Vagina (tissue), 2 donors: ENCODE measurements at places on chromosomes 2 and 18.

DNA sequence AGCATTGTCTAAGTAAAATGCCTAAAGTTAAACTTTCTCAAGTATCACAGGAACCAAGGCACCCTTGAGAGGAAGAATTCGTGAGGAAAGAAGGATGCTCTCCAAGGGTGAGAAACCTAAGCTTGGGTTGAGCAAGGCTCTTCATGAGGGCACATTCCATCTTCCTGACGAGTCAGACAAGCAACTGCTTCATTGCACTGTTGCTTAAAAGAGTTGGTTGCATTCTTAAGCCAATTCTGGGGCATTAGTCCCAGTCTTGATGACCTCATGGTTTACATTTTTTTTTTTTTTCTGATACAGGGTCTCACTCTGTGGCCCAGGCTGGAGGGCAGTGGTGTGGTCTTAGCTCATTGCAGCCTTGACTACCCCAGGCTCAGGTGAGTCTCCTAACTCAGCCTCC, 237.5 kb downstream of the ACTR3 start:
- H3K4me3 ChIP-seq, result no peak overlapping the region
- H3K27ac ChIP-seq, result no peak overlapping the region
- H3K27me3 ChIP-seq, result no peaks in the 10 kb centered on the region
- H3K36me3 ChIP-seq, result no peaks in the 10 kb centered on the region
- H3K4me1 ChIP-seq, result no peaks in the 10 kb centered on the region

GRCh38 chr2:235160281-235160810, 208.5 kb downstream of the SH3BP4 start:
- no peak overlapping the region for H3K27ac ChIP-seq
- H3K27me3 ChIP-seq, result no peaks in the 10 kb centered on the region
- H3K4me1 ChIP-seq, result no peaks in the 10 kb centered on the region
- DNase-seq, result no peak

- no peaks in the 10 kb centered on the region for H3K36me3 ChIP-seq
- no peaks in the 10 kb centered on the region for H3K27me3 ChIP-seq
- H3K27ac ChIP-seq, result no peak overlapping the region
- DNase-seq, result no peak
These were observed 634 bp upstream of the CNDP1 start for GRCh38 chr18:74533666-74534065.

DNA sequence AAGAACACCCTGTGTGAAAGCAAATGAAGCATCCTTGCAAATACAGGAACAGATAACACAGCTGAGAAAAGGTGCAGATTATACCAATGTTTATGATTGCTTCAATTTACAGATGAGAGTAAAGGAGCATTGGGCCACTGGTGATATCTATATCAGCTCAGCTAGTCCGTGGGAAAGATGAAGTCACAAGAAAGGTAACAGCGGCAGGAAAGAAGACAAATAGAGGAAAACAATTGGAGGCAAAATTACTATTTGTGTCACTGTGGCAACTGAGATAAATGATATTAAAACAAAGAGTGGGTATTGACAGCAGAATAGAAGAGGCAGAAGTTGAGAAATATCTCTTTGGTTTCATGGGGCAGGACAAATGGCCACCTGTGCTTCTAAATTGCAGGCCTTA, 121.2 kb upstream of the CAVIN2 start:
- H3K4me3 ChIP-seq, result no peak overlapping the region
- H3K36me3 ChIP-seq, result no peaks in the 10 kb centered on the region
- H3K27ac ChIP-seq, result no peak overlapping the region
- H3K27me3 ChIP-seq, result no peaks in the 10 kb centered on the region
- H3K4me1 ChIP-seq, result no peaks in the 10 kb centered on the region

DNA sequence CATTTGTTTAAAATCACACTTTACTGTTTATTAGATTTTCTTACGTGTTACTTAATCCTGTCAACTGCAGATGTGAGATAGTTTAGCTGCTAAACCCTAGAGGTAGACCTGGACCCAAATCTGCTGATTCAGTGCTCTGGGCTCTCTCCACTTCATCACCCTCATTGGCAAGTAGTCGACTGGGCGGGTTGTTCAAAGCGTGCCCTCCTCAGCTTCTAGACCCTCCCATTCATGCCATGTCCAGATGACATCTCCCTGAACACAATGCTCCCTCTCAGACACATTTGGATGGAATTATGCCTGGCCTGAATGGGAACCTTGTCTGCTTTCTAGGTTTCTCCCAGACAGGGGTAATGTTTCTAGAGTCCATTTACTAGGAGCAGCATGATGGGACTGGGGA, 43.7 kb downstream of the RPIA start:
- no peak overlapping the region for H3K4me3 ChIP-seq
- H3K4me1 ChIP-seq, result peaks cover 4% of the 10 kb centered on the region
- H3K27ac ChIP-seq, result no peak overlapping the region
- no peaks in the 10 kb centered on the region for H3K27me3 ChIP-seq

GRCh38 chr2:70995426-70995729, 705 bp upstream of the TEX261 start:
- H3K4me3 ChIP-seq, result peak overlapping the region; percentile 99
- peaks cover 26% of the 10 kb centered on the region for H3K4me1 ChIP-seq
- DNase-seq, result no peak
- peak overlapping the region; percentile 88 for H3K27ac ChIP-seq
- H3K27me3 ChIP-seq, result no peaks in the 10 kb centered on the region

DNA sequence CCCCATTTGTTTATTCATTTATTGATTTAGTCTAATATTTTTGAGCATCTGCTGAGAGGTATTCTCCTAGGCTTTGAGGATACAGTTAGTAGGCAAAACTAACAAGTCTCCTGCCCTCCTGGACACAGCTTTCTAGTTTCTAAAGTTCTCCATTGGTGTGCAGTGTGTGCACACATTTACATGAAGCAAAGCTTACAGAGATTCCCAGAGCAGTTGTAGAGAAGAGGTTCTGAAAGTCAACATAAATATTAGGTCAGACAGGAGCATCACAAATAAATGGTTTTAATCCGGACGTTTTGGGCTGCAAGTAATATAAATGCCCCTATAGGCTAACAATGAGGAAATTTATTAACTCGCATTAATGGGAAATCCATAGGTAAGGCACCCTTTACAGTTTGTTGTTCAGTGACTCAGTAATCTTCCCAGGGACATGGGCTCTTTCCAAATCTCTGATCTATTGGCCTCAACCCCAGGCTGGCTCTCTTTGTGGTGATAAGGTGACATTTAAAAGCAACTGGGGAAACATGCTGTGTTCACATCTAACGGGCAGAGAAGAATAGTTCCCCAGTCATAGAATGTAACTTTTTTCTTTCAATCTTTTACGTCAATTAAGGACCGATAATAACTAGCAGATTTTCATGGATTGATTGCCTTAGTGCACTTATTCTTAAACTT, 407.2 kb downstream of the PTPRM start:
- H3K36me3 ChIP-seq, result no peaks in the 10 kb centered on the region
- DNase-seq, result no peak
- H3K4me3 ChIP-seq, result no peak overlapping the region

DNA sequence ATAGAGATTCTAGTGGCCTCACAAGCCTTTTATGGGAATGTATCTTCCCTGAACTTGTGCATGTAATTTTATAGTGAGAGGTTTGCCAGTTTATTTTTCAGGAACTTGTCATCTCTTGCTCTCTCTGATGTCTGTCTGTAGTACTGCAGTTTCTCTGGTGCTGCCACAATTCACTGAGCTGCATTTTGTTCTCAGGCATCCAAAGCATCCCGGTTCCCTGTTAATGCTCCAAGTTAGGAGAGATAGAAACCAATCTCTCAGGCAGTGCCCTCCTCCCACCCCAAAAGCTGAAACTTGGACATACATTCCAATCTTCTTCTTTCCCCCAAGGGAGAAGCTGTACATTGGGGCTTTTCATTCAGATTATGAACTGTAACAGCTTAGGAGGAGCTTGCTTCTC, 30.1 kb upstream of the GRB14 start:
- no peak overlapping the region for H3K27ac ChIP-seq
- no peaks in the 10 kb centered on the region for H3K4me1 ChIP-seq
- DNase-seq, result no peak
- no peaks in the 10 kb centered on the region for H3K36me3 ChIP-seq
- H3K27me3 ChIP-seq, result no peaks in the 10 kb centered on the region

DNA sequence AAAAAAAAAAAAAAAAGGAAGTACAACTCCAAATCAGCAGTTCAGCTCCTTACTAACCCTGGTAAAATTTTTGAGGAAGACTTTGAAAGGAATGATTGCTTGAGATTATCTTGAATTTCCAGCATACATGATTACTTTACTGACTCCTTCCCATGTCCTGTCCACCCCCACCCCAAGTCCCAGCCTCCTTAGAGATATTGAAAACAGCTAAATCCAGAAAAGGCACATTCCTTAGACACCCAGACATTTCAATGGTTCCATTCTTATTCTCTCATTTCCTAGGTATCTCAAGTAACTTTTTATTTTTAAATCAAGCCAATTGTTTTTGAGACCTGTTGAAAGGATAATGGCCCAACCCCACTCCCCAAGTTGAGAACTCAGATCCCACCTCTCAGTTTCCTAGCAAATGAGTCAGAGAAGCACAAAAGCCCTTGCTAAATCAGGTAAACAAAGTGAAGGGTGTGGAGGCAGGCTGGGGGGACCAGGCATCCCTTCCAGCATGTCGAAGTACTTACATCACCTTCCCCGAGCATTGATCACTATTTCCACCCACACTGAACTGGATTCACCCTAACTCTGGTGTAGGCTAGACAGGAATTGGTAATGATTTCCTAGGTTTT, 95.4 kb upstream of the FZD7 start:
- no peak overlapping the region for H3K4me3 ChIP-seq
- no peak for DNase-seq
- H3K27ac ChIP-seq, result no peak overlapping the region
- H3K4me1 ChIP-seq, result no peaks in the 10 kb centered on the region
- H3K27me3 ChIP-seq, result no peaks in the 10 kb centered on the region

- no peak overlapping the region for H3K4me3 ChIP-seq
- H3K4me1 ChIP-seq, result peaks cover 4% of the 10 kb centered on the region
- H3K27me3 ChIP-seq, result no peaks in the 10 kb centered on the region
- no peak for DNase-seq
- no peak overlapping the region for H3K27ac ChIP-seq
These were observed 448.3 kb upstream of the SLC14A2 start for GRCh38 chr18:45166836-45167551.

DNA sequence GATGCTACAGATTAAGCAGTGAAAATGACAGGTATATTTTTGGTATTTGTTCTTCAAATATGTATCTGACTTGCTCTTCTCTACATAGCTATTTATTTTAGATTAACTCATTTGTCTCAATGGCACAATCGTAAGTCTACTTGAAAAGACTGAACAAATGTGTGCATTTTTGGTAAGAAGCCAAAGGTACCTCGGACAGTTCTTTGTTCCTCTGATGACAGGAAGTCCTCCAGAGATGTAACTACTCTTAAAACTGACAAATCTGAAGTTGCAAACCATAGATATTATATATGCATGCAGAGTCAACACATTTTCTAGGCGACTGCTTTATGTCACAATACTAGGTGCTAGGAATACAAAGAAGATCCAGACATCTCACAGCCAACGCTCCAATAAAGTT, 36.7 kb downstream of the NDUFAF7 start:
- H3K27ac ChIP-seq, result no peak overlapping the region
- no peak overlapping the region for H3K4me3 ChIP-seq
- no peak for DNase-seq
- peaks cover 31% of the 10 kb centered on the region for H3K36me3 ChIP-seq

GRCh38 chr2:3175568-3175955, 202.1 kb downstream of the EIPR1 start:
- H3K27me3 ChIP-seq, result no peaks in the 10 kb centered on the region
- DNase-seq, result no peak
- no peak overlapping the region for H3K27ac ChIP-seq

GRCh38 chr2:36393738-36394256, 38.2 kb downstream of the CRIM1 start:
- H3K36me3 ChIP-seq, result no peaks in the 10 kb centered on the region
- no peak for DNase-seq
- no peak overlapping the region for H3K27ac ChIP-seq
- peaks cover 20% of the 10 kb centered on the region for H3K4me1 ChIP-seq
- H3K4me3 ChIP-seq, result no peak overlapping the region

GRCh38 chr2:207224791-207225482, 59.2 kb upstream of the KLF7 start:
- H3K27ac ChIP-seq, result no peak overlapping the region
- no peaks in the 10 kb centered on the region for H3K36me3 ChIP-seq
- no peak overlapping the region for H3K4me3 ChIP-seq
- DNase-seq, result no peak
- H3K27me3 ChIP-seq, result no peaks in the 10 kb centered on the region

- peaks cover 12% of the 10 kb centered on the region for H3K4me1 ChIP-seq
- no peaks in the 10 kb centered on the region for H3K36me3 ChIP-seq
- no peak for DNase-seq
- H3K27me3 ChIP-seq, result no peaks in the 10 kb centered on the region
These were observed 186.9 kb downstream of the TTC32 start for GRCh38 chr2:19714926-19715325.

GRCh38 chr2:69021727-69022126, 8.7 kb downstream of the ANTXR1 start:
- no peak overlapping the region for H3K4me3 ChIP-seq
- no peak overlapping the region for H3K27ac ChIP-seq
- H3K36me3 ChIP-seq, result no peaks in the 10 kb centered on the region

DNA sequence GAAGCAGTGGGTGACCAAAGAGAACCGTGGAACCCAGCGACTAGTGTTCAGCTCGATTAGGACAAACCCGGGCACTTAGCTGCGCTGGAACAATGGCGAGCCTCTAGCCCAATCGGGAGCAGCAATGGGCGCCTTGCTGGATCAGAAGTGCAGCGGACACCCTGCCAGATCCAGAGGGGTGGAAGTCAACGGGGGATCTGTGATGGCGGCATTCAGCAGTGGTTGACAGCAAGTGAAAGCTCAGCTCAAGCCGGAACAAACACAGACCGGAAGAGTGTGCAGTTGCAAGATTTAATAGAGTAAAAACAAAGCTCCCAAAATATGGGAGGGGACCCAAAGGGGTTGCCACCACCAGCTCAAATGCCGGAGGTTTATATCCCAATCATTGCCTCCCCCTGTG, 478.7 kb upstream of the REG3G start:
- H3K27me3 ChIP-seq, result no peaks in the 10 kb centered on the region
- DNase-seq, result no peak
- no peak overlapping the region for H3K27ac ChIP-seq
- no peaks in the 10 kb centered on the region for H3K36me3 ChIP-seq

DNA sequence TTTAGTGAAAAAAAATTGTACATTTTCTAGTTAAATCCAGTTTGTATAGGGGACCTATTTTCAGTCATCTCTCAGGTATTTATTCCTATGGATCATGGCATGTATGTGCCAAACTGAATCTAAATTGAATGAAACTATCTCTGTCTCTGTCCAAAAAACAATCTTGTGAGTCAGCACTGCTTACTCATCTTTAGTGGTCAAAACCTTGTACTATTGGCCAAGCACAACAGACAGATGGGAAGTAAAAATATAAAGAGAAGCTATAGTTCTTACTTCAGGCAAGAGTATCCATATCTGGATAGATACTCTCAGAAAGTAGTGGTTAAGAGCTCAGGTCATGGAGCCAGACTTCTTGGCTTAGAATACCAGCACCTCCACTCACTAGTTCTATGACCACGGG, 76.0 kb upstream of the KLHL14 start:
- H3K36me3 ChIP-seq, result no peaks in the 10 kb centered on the region
- H3K4me3 ChIP-seq, result no peak overlapping the region
- H3K27ac ChIP-seq, result no peak overlapping the region
- DNase-seq, result no peak
- no peaks in the 10 kb centered on the region for H3K27me3 ChIP-seq
- H3K4me1 ChIP-seq, result no peaks in the 10 kb centered on the region

- H3K4me3 ChIP-seq, result peak overlapping the region; percentile 90
- DNase-seq, result no peak
- H3K36me3 ChIP-seq, result no peaks in the 10 kb centered on the region
- peak overlapping the region; percentile 87 for H3K27ac ChIP-seq
- no peaks in the 10 kb centered on the region for H3K27me3 ChIP-seq
These were observed 300 bp upstream of the STON1 start for GRCh38 chr2:48529676-48530032.
